ENCODE measurements at places on chromosomes 5 and 9.

- peak; percentile 42 for DNase-seq
Observed at GRCh38 chr9:36897019-36897418, 137.0 kb downstream of the PAX5 start.

DNA sequence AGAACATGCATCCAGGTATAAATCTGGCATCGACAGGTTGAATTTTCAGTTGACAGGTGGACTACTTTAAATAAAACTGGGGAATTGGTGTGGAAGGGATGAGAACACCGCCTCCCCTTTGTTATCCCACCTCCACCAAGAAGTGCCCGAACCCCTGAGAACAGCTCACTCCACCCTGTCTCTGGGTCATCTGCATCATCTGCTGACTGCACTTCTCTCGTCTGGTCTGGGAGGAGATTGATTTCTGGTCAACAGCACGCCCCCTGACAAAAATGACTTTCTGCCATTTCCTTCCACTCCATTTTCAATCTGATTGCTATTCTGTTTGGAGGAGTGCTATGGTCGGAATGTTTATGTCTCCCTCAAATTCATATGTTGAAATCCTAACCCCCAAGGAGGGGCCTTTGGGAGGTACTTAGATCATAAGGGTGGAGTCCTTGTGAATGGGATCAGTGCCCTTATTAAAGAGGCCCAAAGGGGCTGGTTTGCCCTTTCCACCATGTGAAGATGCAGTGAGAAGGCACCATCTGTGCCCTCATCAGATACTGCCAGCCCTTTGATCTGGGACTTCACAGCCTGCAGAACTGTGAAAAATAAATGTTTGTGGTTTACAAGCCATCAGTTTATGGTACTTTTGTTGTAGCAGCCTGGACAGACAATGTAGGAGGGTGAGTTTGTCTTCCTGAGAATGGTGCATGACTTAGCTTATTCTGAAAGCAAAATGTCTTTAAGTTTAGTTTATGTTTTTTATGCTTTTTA lies 145.7 kb downstream of the EGFLAM start:
- no peak for DNase-seq

- DNase-seq: no peak
Observed at GRCh38 chr5:71817891-71818290, 98.8 kb downstream of the CARTPT start.

DNA sequence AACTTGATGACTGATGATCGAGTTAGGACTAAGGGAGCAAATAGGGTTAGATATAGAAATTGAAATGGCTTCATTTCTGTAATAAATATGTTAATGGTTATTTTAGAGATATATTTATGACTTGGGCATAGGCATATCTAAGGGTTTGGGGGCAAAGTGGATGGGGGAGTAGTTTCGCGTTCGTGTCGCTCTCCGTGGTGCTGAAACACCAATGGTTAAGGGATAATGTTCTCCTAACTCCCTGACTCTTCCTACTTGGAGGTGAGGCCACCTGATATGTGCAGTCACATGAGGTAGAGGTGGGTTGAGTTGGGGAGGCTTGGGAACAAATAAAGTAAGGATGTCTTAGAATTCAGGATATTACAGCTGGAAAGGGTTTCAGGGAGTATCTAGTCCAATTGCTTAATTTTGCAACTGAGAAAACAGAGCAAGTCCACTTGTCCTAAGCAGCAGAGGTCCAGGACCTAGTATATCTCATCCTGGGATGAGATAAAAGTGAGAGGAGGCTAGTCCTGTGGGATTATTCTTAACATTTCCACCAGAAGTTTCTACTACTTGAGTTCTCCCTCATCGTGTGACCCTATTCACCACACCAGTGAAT lies 44.0 kb upstream of the MAP1B start:
- peak; percentile 42 for DNase-seq

DNA sequence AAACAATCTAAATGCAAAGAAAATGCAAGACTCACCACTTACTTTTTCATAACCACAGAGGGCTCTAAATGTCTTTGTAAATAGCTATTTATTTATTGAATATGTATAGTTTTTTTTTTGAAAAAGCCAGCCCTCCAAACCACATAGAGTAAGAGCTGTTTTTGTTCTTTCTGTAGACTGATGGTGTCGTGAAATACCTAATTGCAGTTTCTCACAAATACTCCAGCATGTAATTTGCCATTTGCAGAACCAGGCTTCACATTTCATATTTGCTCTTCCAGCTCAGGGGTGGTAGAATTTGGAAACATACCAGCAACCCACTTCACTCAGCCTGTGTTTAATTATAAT lies 159.8 kb downstream of the TMC1 start:
- no peak for DNase-seq

GRCh38 chr5:133844836-133845235 lies 123.6 kb downstream of the C5orf15 start:
- DNase-seq: no peak
